Activated CD8-positive, alpha-beta T cell treated with anti-CD3 and anti-CD28 coated beads for 36 hours (primary cell): ENCODE measurements at places on chromosomes 13 and 19.

GRCh38 chr13:48194379-48194754 is 38.6 kb upstream of the ITM2B start:
- DNase-seq = no peak

GRCh38 chr19:35288331-35288730 is 3.6 kb upstream of the MAG start:
- DNase-seq = no peak

DNA sequence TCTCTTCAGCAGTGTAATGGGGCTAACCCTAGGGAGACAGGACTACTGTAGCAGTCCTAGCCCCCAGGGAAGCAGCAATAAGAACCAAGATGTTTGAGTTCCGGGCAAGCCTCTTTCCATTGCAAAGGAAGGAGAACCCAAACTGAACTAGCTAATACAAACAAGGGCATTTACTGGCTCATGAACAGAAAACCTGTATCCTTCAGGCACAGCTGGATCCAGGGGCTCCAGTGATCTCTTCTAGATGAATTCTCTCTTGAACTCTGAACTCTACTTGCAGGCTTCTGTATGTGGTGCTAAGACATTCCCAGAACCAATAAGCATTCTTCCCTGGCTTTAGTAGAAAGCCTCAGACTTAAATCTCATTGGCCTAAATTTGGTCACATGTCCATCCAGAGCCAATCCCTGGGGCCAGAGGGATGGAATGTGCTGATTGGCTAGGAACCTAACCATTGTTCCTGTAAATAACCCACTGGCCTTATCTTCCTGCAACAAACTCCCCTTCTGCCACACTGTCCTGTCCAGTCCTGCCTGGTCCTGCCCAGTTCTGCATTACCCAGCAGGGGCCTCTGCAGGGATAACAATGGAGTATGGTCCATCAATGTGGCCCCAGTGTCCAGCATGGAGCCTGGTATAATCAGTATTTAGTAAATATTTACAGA is 3.9 kb upstream of the PODNL1 start:
- no peak for DNase-seq

DNA sequence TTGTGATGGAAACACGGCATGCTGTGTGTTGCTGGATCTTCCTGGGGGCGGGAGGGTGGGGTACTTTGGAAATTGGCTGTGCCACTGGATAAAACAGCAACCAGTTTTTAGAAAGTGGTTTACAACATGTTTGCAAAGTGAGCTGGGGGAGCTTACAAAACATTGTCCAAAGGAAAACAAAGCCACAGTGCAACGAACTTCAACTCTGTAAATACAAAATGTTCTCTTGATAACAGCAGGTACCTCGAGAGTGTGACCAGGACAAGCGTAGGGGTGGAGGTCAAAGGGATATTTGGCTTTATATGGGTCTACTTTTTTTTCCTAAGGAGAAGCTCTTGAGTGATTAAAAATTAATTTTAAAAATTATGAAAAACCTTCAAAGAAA is 2.5 kb downstream of the IGSF23 start:
- no peak for DNase-seq

- no peak for DNase-seq
Observed at GRCh38 chr13:97279913-97280312, 57.8 kb downstream of the MBNL2 start.

DNA sequence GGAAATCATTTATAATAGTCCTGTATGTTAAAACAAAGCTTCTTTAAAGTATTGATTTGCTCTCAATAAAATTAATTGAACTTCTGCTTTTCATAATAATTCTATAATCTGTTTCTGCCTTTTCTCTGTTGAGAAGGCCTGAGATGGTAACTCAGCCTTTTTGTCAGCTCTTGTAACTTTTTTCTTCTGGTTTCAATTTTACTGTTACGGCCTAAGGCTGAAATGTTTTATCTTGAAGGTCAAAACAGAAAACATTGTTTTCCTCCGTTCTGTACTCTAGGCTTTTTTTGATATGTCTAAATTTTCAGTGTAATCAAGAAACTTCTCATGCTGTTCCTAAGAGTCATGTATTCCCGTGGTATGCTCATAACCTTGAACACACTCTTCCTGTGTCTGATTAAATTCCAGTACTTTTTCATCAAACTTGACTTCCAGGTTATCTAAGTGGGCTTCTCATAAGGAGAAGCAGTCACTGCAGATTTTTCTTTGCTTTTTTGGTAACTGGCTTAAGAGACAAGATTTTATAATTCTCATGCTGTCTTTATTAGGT is 7.6 kb upstream of the NAXD start:
- DNase-seq = no peak

DNA sequence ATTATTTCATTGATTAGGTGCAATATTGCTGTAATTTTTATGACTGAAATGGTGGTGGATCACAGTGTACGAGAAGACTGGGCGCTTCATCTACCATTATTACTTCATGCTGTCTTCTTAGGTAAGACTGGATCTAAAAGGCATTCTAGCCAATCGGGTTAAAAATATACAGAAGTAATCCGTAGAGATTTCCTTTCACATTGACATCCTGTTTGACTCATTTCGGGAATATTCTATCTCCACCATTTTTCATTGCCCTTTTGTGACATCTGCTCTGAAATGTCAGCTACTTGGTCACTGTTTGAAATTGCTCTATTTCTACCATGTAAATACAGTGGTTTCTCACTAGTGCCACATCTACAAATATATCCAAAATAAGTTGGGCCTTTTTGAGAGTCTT is 90.2 kb downstream of the ZAR1L start:
- DNase-seq = no peak

DNA sequence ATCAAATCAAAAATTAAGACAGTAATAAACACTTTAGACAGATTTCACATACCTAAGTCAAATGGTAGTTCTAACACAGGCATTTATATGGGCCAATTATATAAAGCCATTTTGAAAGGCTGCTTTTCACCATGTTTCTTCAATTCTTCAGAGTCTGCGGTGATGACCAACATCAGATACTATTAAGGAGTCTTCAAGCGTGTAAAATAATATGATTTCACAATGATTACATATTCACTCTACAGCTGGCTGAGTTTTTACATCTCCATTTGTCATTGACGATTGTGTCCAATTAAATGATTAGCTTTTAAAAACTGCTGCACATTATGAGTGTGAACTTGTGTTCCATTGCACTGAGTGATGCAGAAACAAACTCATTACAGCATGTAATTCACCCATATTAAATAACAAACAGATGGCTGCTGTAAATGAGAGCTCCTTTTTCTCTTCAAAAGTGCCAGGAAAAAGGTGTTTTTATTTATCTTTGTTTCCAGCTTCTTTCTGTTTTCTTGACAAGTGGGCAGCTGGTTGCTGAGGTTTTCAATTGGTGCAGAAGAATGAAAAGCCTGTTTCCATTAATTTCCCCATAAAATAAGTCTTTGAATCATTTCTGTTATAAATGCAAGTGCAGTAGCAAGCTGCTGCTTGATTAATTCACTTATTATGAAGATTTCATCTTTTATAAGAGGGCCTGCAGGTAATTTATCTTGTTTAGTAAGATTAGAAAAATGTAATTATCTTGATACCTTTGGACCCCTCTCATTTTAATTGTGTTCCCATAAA is 676.1 kb upstream of the KLHL1 start:
- no peak for DNase-seq

DNA sequence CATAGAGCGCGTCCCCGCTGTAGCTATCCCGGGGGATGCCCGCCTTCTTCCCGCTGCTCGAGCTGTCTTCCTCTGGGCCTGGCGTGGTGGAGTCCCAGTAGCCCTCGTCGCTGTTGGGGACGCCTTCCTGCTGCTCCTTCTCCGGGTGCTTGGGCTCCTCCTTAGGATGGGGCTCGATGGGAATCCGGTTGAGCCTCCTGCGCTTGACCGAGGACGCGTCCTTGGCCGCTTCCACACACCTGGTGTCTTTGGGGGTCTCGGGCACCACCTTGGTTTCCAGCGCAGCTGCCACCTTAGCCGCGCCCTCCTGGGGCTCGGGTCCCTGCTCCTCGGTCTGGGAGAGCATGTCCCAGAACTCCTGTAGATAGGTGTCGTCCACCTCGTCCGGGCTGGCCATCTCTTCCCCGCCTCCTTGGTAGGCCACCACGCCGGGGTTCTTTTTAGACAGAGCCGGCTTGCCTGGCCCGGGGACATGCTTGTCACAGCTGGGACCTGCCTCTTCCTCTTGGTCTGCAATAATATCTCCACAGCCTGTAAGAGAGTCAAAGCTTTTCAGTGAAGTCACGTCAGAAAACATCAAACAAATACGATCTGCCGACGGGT is 2.0 kb downstream of the AMER2 start:
- DNase-seq = no peak

GRCh38 chr13:27967736-27968315 is 1.3 kb downstream of the CDX2 start:
- DNase-seq = no peak

DNA sequence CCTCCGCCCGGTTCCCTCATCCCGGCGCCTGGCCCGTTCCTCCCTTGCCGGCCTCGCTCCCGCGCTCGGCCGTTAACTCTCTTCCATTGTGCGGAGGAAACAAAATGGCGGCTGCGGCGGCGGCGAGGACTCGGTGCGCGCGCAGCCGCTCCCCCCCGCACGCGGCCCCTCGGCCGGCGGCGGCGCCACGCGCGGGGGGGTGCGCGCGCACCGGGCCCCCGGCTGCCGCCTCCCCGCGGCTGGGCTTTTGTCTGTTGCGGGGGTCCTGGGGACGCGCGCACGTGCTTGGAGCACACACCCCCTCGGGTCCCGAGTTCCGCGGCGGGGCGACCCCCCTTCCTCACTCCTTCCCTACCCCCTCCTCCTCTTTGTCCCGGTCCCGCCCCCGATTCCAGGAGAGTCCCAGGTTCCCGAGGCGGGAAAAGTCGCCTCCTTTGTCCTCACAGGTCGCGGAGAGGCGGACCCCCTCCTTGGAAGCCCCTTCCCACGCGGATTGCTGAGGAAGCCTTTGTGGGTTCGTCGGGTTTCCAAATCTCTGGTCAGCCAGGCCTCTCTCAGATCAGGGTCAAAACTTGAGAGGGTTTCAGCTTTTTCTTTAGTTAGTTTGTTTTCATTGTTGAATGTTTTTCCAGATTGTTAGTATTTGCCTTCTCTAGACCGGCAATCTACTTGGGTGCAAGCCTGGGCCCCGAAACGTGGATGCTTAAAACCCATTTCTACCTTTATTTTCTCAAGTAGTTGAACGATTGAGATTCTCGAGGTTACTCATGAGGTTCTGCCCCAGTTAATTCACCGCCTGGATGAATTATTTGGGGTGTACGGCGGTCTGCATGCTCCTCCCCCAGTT is 687 bp downstream of the ILF3 start:
- DNase-seq = peak; percentile 69

DNA sequence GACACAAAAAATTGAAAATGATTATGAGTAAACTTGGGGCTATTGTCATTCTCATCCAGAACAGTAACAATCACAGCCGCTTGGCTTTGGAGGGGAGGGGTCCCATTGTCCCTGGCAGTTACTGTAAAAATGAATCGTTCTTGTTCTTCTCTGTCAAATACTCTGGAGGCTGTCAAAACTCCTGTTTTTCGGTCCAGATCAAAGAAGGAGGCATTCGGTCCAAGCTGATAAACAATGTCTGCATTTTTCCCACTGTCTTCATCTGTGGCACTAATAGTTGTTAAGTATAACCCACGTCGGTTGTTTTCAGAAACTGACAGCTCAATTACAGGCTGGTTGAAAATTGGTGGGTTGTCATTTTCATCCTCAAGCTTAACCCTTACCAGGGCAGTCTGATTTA is 3.4 kb downstream of the PCDH9 start:
- DNase-seq = no peak

- DNase-seq = no peak
Observed at GRCh38 chr13:92976657-92977056, 249.9 kb upstream of the GPC6 start.

- DNase-seq = no peak
Observed at GRCh38 chr13:97234236-97234635, 12.1 kb downstream of the MBNL2 start.

DNA sequence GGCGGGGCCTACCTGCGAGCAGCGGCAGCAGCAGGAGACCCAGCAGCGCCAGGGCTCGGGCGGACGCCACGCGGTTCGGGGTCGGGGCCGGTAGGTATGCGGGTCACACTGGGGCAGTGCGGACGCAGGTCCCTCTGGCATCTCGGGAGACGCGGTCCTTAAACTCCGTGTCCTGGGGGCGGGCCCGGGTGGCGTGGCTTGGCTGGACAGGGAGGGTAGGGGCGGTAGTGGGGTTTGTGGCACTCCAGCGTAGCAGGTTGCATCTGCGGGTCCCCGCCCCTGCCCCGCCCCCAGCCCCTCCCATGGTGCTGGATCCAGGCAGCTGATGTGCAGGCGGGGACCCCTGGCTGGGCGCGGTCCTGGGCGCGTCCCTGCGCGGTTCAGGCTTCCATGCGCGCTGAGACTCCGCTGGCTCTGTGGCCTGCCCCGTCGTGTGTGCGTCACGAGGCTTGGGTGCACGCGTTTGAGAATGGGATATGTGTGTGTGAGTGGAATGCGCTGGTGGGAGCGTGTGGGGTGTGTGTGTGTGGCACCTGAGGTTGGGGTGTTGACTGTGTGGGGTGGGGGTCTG is 96.1 kb downstream of the WTIP start:
- no peak for DNase-seq

- DNase-seq = peak; percentile 29
Observed at GRCh38 chr19:39515551-39516191, 732 bp downstream of the SELENOV start.

- no peak for DNase-seq
Observed at GRCh38 chr19:55016017-55016416, 22.0 kb downstream of the GP6 start.

DNA sequence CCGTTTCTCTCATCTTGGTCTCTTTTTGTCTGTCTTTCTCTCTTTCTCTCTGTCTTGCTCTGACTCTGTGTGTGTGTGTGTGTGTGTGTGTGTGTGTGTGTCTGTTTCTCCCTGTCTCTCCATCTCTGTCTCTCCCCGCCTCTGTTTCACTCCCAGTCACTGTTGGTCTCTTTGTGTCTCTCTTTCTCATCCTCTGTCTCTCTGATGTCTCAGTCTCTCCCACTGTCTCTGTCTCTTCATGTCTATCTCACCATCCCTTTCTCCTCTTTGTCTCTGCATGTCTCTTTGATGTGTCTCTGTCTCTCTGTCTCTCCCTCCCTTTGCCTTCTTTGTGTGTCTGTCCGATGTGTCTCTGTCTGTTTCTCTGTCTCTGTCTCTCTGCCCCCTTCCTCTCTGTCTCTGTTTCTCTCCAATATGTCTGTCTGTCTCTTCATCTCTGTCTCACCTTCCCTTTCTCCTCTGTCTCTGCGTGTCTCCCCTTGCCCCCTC is 2.5 kb downstream of the NFIC start:
- DNase-seq = no peak

- no peak for DNase-seq
Observed at GRCh38 chr19:33231511-33231910, 5.9 kb upstream of the SLC7A10 start.

- no peak for DNase-seq
Observed at GRCh38 chr13:104869501-104869900, 1666.0 kb downstream of the EFNB2 start.

- DNase-seq = no peak
Observed at GRCh38 chr13:33322543-33322809, 36.9 kb upstream of the STARD13 start.

- no peak for DNase-seq
Observed at GRCh38 chr13:43089912-43090498, 66.6 kb downstream of the DNAJC15 start.

GRCh38 chr19:3774621-3775373 is 2.8 kb upstream of the RAX2 start:
- no peak for DNase-seq

- no peak for DNase-seq
Observed at GRCh38 chr19:12111943-12112637, 28.1 kb downstream of the ZNF20 start.
